ENCODE measurements at places on chromosomes 16 and 17.

GRCh38 chr17:79777120-79777893 lies 641 bp upstream of the CBX2 start:
- DNase-seq, result peak; percentile 92

DNA sequence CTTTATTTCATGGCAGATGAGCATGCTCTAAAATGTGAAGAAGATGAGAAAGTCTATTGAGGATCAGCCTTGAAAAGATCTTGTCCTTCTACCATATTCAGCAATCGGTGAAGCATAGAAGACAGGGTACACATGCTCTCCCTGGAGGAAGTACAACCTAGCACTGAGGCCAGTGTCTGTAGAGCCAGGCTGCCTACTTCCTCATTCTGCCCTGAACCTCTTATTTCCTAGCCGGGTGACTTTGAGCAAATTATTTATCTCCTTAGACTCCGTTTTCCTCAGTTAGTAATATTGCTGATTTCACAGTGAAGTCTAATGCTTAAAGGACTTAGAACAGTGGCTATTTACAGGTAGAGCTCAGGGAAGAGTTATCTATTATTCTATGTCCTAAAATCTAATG lies 58.4 kb downstream of the TMEM100 start:
- no peak for DNase-seq

DNA sequence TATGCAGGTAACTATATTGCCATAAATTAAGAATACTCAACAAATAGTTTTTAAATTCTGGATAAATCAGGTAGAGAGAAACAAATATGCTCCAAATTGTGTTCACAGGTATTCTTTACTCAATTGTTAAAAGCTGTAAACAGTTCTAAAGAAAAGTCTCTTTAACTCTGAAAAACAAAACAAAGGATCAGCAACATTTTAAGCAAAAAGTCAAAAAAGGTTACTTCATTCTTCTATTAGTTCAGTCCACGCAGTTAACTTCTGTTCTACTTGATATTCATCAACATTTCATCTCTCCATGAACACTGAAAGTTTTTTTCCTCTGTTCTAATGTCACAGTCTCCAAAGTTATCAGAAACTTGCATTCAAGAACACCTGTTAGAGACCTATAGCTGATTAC lies 47.9 kb downstream of the SCPEP1 start:
- DNase-seq, result no peak

- DNase-seq, result no peak
Measured at GRCh38 chr17:45306623-45307022, 10.2 kb downstream of the MAP3K14 start.

DNA sequence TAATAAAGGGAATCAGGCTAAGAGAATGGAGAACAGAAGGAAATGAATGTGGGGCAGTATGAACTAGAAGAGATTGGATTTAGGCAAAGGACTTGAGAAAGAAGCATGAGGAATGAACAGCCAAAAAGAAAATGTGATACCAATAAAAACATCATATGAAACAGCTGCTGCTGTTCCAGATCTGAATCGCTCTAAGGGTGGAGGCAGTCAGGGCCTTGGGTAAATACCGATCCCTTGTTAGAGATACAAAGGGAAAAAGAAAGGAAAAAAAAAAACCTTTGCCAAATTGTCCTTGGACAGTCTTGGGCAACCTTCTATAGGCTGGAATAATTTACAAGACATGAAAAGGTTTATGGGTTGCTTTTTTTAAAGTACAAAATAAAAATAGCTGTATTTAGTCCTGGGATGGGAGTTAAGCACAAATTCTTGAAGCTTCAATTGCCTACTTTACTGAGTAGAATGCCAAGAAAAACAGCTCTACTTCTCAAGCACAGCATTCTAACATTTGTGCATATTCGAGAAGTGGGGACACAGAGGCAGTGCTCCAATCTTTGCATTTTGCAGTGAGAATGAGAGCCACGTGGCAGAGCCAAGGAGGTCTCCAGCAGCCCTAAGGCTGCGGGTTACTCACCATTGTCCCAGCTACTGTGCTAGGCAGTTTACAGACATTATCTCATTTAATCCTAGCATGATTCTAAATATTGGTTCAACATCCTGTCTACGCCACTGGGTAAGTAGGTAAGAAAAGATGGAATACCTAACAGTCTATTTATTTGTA lies 43.3 kb upstream of the PSMD7 start:
- peak; percentile 1 for DNase-seq

GRCh38 chr17:67531291-67531690 lies 154.2 kb downstream of the PITPNC1 start:
- peak; percentile 25 for DNase-seq

GRCh38 chr17:64531955-64532371 lies 25.2 kb downstream of the CEP95 start:
- no peak for DNase-seq

GRCh38 chr16:86821895-86822294 lies 243.5 kb downstream of the FOXL1 start:
- DNase-seq, result no peak

DNA sequence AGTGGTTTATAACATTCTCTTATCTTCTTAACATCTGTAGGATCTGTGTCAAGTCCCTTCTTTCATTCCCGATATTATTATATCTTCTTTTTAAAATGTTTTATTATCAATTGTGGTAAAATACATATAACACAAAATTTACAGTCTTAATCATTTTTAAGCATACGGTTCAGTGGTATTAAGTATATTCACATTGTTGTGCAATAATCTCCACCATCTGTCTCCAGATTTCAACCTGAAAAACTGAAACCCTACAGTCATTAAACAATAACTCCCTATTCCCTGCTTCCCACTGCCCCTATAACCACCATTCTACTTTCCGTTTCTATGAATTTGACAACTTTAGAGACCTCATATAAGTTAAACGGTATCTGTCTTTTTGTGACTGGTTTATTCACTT lies 45.5 kb downstream of the CEP112 start:
- DNase-seq, result no peak

DNA sequence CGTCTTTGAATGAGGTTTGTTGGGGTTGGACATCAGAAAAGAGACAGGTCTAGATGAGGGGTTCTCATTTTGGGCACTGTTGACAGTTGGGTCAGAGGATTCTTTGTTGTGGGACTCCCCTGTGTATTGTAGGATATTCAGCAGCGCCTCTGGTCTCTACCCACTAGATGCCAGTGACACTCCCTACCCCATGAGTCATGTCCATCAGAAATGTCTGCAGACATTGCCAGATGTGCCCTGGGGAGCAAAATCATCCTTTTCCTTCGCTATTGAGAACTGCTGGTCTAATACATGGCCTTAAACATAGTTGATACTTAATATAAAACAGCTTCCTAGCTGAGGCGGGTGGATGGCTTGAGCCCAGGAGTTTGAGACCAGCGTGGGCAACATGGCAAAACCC lies 3.1 kb downstream of the ABAT start:
- DNase-seq, result no peak

DNA sequence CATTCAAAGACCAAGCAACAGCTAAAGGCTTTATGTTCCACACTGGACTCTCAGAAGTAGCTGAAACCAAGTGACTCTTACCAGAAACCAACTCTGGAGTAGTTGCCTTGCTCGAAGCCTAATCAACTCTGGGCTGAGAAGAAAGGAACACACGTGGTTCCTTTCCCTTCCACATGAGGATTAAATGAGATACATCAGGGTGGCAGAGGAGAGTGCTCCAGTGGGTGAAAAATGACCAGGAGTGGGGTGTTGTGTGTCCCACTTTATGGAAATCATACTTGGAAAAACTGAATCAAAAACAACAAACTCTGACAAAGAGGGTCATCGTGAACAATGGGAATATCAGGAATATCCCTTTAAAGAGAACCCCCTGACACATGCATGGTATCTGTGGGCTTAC lies 234.2 kb upstream of the ASIC2 start:
- no peak for DNase-seq

DNA sequence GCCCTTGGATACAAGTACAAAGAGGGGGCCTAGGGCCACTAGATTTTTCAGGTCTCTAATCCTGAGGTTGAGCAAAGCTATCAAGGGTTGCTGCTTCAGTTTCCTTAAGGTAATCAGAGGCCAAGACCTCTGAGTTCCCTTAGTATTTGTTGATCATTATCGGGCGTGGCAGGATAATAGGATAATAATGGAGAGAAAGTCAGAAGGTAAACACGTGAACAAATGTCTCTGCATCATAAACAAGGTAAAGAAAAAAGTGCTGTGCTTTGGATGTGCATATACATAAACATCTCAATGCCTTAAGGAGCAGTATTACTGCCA lies 41.5 kb upstream of the YPEL2 start:
- peak; percentile 51 for DNase-seq

DNA sequence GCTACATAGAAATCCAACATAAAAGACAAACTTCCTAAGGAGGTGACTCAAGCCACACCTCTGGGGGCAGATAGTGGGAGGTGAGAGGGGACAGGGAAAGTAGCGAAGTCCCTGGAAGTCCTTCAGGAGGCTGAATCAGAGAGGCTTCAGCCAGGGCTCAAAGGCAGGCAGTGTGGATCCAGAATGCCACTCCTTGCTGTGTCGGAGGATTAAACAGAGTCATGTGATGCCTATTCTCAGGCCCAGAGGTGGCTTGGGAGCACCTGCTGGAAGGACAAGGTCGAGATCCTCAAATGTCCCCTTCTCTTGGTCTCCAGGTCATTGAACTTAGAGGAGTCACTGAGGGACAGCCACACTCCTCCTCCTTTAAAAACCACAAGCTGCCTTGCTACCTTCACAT lies 391.1 kb downstream of the SOX9 start:
- DNase-seq, result no peak

DNA sequence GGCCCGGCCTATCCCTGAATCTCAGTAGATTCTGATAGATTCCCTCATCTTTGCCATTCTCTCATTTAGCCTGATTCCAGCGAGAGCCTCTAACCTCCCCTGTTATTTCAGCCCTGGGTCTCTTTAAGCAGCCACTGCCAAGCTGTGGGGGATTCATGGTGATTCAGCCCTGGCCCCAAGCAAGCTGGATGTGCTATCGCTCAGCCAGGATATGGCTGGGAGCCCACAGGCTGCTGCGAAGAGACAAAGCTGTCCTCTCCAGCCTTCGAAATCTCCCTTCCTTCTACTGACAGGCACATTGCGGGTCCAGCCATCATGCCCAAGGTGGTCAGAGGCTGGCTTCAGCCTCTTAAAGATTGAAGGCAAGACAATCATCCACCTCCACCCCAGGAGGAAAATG lies 394.1 kb downstream of the SOX9 start:
- peak; percentile 34 for DNase-seq

- peak; percentile 87 for DNase-seq
Measured at GRCh38 chr17:16584273-16584995, 15.4 kb upstream of the ZNF287 start.

GRCh38 chr17:77778636-77779489 lies 179.6 kb upstream of the TNRC6C start:
- peak; percentile 80 for DNase-seq

- no peak for DNase-seq
Measured at GRCh38 chr17:75272848-75273184, 1.8 kb upstream of the MIF4GD start.

DNA sequence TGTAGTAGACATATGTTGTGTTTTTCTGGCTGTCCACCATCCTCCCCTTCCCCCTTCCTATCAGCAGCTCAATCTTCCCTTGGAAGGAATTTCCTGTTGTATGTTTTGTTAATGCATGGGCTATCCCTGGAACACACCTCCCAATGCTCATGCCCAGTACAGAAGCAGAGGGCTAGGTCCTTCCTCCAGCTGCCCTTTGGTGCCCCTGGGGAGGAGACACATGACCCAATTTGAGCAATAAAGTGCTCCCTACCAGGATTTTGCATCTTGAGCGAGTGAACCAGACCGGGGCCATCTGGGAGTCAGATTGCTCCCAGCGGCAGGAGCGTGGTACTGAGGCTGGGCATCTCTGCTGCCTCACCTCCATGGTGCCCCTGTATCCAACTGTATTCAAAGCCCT lies 141.5 kb upstream of the MED13 start:
- DNase-seq, result no peak

GRCh38 chr17:40436636-40437035 lies 6.6 kb upstream of the IGFBP4 start:
- no peak for DNase-seq

- DNase-seq, result peak; percentile 61
Measured at GRCh38 chr17:50661348-50661747, 26.7 kb downstream of the ABCC3 start.

DNA sequence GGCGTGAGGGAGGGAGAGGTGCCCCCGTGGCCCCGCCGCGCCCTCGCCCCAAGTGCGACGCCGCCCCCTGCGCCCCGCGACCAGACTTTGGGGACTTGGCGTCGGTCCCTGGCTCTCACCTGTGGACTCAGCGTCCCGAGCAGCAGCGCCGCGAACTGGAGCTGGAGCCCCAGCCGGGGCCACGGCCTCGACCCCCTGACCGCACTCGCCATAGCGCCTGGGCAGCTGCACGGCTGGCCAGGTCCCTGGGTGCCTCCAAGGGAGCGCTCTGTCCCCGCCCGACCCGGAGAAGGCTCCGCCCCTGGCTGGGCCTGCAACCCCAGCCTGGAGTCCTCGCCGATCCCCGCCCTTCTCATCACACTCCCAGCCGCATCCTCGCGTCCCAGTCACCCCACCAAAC lies at the start of gene ERN2:
Gene ERN2 (minus strand): TSS at position 247 of the 400 bp plus-strand sequence. CDS start 35 bp downstream, at position 212.
- DNase-seq, result no peak

- no peak for DNase-seq
Measured at GRCh38 chr17:3007651-3008121, 55.7 kb downstream of the OR1D5 start.

DNA sequence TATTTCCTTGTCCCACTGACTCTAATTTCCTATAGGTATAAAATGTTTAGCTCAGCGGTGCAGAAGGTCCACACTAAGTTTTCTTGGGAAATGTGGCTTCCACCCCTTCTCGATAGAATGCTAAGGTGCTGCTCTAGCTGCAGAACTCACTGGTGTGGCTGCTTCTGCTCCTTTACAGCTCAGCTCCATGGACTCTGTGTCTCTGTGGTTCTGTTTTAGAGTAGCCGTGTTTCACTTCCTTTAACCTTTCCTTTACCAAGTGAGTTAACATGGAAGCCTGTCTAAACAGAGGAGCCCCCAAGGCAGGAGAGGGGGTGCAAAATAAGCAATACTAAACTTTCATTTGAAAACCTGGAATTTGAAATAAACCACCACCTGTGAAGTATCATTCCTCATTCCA lies 65.3 kb downstream of the SPECC1 start:
- peak; percentile 9 for DNase-seq

- DNase-seq, result no peak
Measured at GRCh38 chr16:24748242-24748641, 18.8 kb downstream of the TNRC6A start.

GRCh38 chr16:85225721-85226120 lies 113.4 kb upstream of the CIBAR2 start:
- no peak for DNase-seq

GRCh38 chr16:79938575-79938974 lies 338.0 kb upstream of the MAF start:
- no peak for DNase-seq

- peak; percentile 49 for DNase-seq
Measured at GRCh38 chr16:66717112-66717675, 20.7 kb upstream of the CMTM4 start.

DNA sequence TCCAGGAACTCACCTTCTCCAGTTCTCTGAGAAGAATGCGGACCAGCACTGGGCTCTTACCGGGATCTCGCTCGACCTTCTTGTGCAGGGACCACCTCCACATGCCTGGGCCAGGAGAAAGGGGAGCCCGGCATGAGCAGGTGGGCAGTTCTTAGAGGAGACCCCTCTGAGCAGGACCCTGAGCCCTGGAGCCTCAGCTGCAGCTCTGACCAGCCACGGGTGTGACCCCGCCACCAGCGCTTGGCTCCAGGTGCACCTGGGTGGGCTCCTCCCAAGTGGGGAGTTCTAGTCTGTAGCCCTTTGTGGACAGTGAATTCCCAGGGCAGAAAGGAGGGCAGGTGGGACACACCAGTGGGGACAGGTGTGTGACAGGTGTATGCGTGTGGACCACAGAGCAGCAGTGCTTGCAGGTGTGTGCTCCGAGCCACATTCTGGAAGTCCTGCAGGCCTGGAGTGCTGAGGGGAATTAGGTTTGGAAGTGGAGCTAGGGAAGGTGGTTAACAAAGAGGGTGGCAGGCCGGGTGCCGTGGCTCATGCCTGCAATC lies 28.9 kb downstream of the PIK3R6 start:
- DNase-seq, result no peak
